ENCODE measurements at places on chromosomes 1 and 21. TPM values are rescaled to one million over a fixed set of nuclear protein-coding genes. Genes with fewer than 3 reads are reported as not detected.

GRCh38 chr1:225699336-225699735, 46.4 kb upstream of the ENAH start:
- no peak for DNase-seq

GRCh38 chr1:94793296-94793656, 26.9 kb upstream of the SLC44A3 start:
- peak; percentile 35 for DNase-seq

DNA sequence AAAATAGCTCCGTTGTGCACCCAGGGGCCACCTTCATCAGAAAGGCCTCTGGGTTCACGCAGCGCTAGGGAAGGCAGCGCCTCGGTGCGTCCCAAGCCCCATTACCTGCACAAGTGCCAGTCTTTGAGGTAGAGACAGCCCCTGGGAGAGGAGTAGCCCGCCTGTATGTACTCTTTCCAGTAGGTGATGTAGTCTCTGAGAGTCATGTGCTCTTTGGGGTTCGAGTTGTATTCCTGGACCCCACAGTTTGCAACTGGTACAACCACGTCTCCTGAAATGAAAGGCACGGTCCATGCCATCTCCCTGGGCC, 601 bp downstream of the JMJD4 start:
- DNase-seq: no peak

GRCh38 chr1:172135076-172135672, 285.3 kb upstream of the C1orf105 start:
- DNase-seq: no peak

GRCh38 chr1:65434255-65434654, 13.8 kb downstream of the LEPR start:
- DNase-seq: no peak

DNA sequence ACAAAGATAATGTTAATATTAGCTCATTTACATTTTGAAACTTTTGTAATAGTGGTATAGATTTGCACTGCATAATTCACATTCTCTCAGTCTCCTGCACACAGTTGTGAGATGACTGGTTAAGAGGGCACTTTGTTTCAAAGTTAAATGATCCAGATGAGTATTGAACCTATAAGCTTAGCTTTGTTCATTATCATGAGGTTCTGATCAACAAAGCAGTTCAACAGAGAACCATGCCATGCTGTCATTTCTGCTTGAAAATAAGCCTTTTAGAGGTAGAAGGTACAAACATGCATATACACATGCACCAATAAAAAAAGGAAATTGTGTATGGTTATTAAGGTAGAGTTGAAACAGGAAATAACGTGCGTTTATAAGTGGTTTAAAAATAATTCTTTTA, 4.8 kb downstream of the RAP1A start:
- DNase-seq: no peak

DNA sequence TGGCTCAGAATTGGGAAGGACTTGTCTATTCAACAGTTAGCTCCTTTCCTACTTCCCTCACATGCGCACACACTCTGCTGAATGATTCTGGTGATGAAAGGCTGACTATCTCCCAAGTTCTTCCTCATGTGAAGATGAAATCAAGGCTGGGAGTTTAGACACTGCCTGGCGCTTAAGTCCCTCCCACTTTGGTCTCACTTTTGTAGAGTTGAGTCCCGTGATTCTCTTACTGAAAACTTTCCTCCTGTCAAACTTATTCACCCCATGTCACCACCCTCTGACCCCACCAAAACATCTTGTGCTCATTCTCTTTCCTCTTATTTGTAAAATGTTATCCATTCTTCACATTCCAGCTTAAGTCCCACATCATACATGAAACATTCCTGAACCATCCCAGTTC, 8.4 kb upstream of the MRPS6 start:
- DNase-seq: no peak

Gene CDC42BPA
- 37.2 TPM for total RNA-seq

- DNase-seq: no peak
Observed at GRCh38 chr1:156090138-156090839, 8.0 kb upstream of the MEX3A start.

Gene CFAP74
- not detected for total RNA-seq

- no peak for DNase-seq
Observed at GRCh38 chr1:2089051-2089450, 38.8 kb downstream of the PRKCZ start.

GRCh38 chr1:109863667-109864046, 47.0 kb upstream of the CSF1 start:
- no peak for DNase-seq

GRCh38 chr1:18736958-18737357, 106.3 kb downstream of the PAX7 start:
- DNase-seq: no peak

GRCh38 chr1:62903982-62904855, 120.3 kb downstream of the ATG4C start:
- DNase-seq: no peak

DNA sequence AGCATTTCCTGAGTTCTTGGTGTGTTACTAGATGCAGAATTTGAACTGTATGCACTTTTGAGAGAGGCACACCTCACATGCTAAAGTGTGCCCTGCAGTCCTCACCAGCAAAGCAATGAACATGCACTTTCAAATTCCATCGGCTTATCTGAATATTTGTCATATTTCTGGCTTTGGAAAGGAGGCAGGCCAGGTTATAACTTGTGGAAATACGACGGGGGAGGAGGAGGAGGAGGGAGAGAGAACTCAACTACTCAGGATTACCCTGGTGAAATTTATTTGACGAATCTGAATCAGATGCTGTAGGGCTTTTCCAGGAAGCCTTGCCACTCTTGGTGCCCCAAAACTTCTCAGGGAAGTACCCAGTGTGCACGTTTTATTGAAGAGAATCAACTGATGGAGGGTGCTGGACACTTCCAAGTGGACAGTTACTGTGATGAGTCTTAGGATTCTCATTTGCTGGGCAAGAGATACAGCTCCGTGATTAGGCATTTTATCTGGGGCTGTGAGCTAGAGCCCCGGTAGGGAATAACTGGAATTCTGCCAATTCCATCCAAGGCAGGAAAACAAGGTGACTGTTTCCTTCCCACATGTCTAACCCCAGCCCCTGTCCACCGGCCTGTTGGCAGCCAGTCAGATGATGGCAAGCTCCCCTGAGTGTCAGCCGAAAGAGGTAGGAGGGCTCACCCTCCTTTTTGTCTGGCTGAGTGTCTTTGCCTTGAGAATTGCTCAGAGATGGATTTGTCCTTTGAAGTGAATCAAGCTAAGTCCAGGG, 3.8 kb downstream of the PDPN start:
- no peak for DNase-seq

- no peak for DNase-seq
Observed at GRCh38 chr1:3024019-3024418, 2.8 kb downstream of the ACTRT2 start.

DNA sequence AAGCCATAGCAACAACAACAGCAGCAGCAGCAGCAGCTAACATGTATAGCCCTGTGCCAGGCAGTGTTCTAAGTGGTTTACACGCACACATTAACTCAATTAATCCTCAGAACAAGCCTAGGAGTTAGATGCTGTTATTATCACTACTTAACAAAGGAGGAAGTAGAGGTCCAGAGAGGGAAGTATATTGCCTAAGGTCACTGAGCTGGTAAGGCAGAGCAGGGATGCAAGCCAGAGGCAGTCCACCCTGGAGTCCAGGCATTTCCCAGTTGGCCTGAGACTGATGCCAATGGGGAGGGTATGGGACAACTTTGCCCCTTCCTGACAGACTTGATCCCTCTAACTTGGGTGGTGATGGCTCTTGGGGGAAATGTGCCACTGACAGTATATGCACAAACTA, 6.8 kb downstream of the CDC14A start:
- DNase-seq: no peak

DNA sequence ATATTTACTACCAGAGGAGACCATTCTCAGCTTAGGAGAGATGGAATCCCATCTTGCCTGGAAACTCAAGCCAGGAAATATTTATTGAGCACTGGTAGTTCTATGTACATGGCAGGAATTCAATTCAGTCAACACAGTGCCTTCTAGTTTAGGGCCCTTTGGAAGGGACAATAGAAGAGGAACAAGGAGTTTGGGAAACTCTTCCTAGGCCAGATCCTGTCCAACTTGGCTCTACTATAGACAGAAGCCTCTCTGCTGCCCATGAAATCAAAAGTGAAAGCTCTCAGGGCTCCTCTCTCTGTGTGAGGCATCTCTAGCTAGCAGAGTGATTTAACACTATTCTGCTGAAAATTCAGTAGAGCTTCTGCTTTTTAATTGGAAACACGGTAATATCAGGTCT, 244.6 kb upstream of the MAP1LC3C start:
- DNase-seq: no peak

- peak; percentile 74 for DNase-seq
Observed at GRCh38 chr1:59819566-59820438, 5.1 kb downstream of the HOOK1 start.

DNA sequence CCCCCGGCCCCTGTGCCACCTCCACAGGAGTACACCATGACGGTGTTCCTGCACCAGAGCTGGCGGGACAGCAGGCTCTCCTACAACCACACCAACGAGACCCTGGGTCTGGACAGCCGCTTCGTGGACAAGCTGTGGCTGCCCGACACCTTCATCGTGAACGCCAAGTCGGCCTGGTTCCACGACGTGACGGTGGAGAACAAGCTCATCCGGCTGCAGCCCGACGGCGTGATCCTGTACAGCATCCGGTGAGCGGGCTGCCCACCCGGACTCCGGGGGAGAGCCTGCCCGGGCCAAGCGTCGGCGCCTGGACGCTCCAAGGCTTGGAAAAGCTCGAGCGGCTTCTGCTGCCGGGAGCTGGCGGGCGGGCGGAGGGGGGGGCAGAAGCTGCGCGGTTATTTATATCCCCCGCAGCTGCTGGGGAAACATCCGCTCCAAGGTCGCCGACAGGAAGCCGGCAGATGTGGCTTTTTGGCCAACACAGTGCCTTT, 6.4 kb downstream of the GABRD start:
- DNase-seq: no peak

- DNase-seq: no peak
Observed at GRCh38 chr1:41072051-41072450, 50.5 kb upstream of the SLFNL1 start.

Gene CAPZB
- 114 TPM for total RNA-seq

Gene ESPN
- total RNA-seq: not detected

DNA sequence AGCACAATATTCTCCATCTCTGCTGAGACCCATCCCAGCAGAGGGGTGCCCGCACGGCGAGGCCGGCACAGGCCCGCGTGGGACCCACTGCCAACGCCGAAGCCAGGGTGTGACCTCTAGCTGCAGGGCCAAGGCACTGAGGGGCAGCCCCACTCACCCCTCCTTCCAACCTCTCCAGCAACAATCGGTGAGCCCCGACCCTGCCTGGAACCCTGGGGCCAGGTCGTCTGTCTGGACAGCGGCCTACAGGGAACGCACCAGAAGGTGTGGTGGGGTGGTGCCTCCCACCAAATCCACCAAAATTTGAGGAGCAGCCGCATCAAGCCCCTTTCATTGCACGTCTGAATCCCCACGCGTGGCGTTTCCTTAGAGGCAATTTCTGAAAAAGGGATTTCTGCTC, 63.0 kb upstream of the ADARB1 start:
- no peak for DNase-seq

DNA sequence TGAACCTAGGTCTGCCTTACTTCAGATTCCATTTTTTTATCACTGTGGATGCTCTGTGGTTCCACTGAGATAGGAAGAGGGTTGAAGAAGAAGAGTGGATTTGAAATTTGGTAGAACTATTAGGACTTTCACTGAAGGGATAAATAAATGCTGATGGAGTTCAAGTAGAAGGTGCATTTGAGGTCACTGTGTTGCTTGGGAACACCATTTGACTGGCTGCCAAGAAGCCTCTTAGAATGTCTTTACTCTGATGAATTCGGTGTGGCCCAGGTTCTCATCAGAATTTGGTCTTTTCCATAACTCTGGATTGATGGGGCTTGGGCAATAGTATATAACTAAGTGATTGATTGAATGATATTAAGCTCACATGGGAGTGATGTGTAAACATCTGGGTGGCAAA, 11.9 kb downstream of the XPR1 start:
- DNase-seq: peak; percentile 76

Gene GUK1
- 438 TPM for total RNA-seq

GRCh38 chr1:178399177-178399728, 97.5 kb downstream of the CLEC20A start:
- DNase-seq: no peak

- peak; percentile 59 for DNase-seq
Observed at GRCh38 chr1:160428655-160429054, 28.3 kb downstream of the VANGL2 start.

Gene SCAMP3
- total RNA-seq: 42.1 TPM

Gene FCGR3B
- total RNA-seq: not detected

Gene CCDC181
- 3.8 TPM for total RNA-seq

Gene POTED
- not detected for total RNA-seq

Gene NDUFS5
- total RNA-seq: 510 TPM

Gene ZBTB18
- 16.3 TPM for total RNA-seq

GRCh38 chr1:92848201-92848600, 16.4 kb downstream of the RPL5 start:
- DNase-seq: no peak

DNA sequence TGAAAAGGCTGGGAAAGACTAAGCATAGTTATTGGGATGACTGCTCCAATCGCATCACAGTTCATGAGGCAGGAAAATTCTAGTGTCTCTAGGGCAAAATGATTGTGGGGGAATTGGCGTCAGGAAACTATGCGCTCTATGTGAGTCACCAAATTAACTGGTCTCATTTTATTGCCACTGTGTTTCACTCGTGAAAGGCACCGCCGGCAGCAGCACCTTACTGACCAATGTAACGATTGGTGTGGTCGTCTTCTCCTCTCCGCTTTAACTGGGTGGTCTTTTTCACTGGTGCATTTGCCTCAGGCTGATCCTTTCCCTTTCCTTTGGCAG, 83.5 kb downstream of the SPAG17 start:
- peak; percentile 63 for DNase-seq

- DNase-seq: no peak
Observed at GRCh38 chr21:45977396-45977795, 4.2 kb upstream of the COL6A1 start.

DNA sequence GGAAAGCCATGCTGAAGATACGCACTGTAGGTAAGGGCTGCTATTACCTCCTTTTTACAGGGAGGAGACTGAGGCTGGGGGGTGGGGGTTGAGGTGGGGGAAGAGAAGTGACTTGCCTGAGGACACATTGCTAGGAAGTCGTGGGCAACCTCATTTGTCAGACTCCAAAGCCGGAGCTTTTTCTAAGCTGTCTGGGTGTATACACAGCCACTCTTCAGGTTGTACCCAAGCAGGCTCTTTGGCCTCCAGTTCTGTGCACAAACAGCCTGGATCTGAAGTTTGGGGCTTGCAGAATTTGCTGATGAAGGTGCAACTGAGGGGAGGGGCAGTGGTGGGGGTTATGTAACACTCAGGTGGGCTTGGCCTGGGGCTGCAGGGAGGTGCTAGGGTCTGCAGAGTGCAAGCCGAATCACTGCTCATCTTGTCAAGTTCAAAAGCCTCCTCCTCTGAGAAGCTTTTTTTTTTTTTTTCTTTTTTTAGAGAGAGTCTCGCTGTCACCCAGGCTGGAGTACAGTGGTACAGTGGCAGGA, 16.9 kb downstream of the TINAGL1 start:
- DNase-seq: no peak

Gene TIAM1
- total RNA-seq: 5.9 TPM
